ENCODE measurements at places on chromosomes 11 and 22.

DNA sequence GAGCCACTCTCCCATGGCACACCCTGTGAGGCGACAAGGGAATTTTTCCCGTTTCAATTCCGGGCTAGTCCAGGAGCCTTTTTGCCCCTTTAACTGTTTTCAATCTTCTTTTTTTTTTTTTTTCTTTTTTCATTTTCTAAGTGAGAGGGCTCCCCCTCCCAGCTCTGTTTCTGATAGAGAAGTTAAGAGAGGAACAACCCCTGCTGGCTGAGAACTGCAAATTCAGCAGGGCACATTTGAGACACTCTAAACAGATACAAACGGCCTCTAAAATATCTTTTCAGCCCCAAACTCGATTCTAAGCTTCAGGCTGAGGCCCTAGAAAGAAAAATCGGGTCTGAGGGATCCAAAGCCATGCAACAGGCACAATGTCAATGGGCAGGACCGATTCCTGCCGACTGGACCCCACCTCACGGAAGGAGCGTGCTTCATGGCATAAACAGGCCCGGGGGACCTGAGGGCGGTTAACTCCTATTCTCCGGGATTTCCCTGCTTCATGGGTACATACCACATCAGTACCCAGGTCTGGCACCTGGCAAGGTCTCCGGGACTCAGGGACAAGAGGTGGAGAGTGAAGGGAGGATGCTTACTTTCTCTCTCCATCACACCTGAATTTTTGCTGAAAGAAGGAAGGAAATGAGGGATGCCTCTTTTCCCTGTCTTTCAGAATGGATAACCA, 627.5 kb downstream of the BUD13 start:
- no peak for DNase-seq

GRCh38 chr11:65058012-65058411, 341 bp downstream of the NAALADL1 start:
- DNase-seq, result no peak

DNA sequence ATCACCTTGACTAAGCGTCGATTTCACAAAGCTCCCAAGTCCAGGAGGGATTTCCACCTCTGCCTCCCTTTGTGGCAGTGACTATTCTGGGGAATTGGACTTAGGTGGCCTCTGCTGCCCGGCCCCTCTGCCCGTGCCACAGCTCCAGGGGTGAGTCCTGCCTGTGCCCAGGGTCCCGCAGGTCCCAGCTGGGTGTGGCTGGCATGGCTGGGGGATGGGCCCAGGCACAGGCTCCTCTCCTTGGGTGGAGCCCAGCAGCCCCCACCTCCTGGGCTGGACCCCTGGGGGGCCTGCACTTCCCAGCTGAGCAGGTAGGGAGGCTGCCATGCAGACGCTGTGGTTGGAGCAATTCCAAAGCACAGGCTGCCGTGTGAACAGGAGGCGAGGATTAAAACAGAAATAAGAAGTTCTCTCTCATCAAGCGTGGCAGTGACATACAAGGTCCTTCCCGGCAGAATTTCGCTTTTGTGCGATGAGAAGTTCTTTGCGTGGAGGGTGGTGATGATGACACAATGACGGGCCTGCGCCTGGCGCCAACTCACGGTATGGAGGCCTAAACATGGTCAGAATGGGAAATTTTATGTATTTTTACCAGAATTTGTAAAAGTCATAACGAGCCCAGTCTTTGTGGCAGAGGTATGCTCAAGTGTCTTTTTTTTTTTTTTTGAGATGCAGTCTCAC, 107.3 kb downstream of the BRD1 start:
- DNase-seq, result no peak

DNA sequence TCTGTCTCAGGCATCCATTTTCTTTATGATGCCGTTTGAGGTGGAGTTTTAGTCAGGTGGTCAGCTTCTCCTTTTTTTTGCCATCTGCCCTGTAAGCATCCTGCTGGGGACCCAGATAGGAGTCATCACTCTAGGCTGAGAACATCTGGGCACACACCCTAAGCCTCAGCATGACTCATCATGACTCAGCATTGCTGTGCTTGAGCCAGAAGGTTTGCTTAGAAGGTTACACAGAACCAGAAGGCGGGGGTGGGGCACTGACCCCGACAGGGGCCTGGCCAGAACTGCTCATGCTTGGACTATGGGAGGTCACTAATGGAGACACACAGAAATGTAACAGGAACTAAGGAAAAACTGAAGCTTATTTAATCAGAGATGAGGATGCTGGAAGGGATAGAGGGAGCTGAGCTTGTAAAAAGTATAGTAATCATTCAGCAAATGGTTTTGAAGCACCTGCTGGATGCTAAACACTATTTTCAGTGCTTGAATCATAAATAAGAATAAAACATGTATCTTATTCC, 10.9 kb upstream of the HBE1 start:
- peak; percentile 97 for DNase-seq

DNA sequence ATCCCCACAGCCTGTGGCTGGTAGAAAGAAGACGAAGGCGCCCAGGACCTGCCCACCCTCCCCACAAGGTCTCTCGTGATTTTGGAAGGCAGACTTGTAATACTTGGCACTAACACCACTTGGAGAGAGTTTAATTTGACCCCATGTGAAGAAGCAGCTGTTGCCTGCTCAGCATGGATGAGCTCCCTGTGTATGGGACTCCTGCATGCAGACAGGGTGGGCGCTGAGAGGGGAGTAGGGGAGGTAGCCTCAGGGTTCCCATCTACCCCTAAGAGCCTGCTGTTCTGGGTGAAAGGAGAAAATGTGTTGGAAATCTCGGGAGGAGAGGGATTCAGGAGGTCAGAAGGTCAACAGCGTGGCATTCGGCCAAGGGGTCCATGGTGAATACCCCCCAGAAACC, 625.9 kb downstream of the TBC1D22A start:
- no peak for DNase-seq

- no peak for DNase-seq
These were observed 40.0 kb downstream of the TECTA start for GRCh38 chr11:121141066-121141465.

DNA sequence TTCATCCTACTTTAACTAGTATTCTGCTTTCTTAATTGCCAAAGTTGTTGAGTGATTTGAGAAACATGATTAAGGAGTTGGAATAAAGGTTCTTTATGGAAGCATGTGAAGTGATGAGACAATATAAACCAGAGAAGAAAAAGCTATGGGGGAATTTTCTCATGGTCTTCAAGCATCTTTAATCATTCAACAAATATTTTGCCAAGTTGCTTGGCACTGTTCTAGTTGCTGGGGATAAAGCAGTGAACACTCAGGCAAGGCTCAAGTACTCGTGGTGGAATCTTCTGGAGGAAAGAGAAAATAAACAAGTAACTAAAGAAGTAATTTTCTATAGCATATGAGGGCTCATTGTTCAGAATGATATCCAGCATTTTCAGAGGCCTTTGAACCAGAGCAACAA, 9.2 kb upstream of the PIWIL4 start:
- DNase-seq, result no peak

DNA sequence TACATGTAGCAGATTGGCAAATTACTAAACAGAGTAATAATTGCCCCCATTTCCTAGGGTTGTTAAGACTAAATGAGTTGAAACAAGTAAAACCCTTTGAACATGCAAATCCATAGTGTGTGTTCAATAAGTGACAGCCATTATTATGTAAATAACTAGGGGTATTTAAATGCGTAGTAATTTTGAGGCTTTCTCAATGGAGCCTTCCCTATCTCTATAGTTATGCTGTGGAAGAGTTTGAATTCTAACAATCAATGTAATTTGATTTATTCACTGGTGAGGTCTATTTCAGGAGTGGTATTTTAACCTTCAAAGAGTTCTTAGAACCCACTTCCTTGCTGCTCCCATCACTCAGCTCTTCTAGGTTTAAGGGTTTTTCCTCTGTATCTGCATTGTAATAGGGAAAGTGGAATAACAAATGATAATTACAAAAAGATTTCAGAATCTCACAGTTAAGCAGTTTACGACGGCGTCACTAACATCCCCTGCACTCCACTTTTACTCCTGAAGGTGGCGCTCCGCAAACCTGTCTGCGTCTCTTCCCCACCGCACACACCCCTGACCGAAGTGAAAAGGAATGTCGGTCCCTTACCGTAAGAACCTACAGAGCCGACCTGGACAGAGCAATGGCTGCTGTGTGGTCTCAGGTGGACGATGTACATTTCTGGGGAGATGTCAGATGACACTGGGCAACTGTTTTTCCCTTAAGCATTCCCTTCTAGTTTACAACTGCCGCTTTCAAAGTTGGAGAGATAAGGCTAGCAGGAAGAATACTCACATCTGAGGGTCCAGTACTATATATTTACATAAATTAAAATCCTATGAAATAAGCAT, 80.8 kb downstream of the ZC3H12C start:
- DNase-seq, result no peak

GRCh38 chr11:22510741-22511140, 114.9 kb downstream of the FANCF start:
- DNase-seq, result no peak

GRCh38 chr11:41578421-41579051, 119.1 kb upstream of the LRRC4C start:
- no peak for DNase-seq
